Fibroblast of villous mesenchyme (primary cell): ENCODE measurements at places on chromosomes 5 and 9. TPM values are rescaled to one million over a fixed set of nuclear protein-coding genes. Genes with fewer than 3 reads are reported as not detected.

The CTSL gene
- total RNA-seq = 156 and 163 TPM in 2 replicates

- no peak for DNase-seq
Measured at GRCh38 chr5:58717303-58718007, 134.6 kb downstream of the RAB3C start.

DNA sequence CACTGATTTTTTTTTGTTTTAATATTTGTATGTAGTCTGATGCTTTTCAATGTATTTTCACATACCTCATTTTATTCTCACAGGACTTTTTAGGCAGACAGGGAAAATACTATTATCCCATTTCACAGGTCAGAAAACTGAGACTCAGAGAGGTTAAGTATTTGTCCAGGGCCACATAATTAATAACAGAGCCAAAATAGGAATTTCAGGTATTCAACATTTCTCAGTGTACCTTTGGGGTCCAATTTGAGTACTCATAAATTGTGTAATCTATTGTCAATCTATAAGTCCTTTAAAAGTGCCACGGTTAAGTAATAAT is 120.7 kb upstream of the GRHPR start:
- DNase-seq = no peak

The PLEKHG4B gene
- under 0.01 TPM in 2 replicates for total RNA-seq

The SOHLH1 gene
- not detected in 2 replicates for total RNA-seq

GRCh38 chr5:160272889-160273288 is 39.5 kb downstream of the CCNJL start:
- no peak for DNase-seq

The CDHR2 gene
- not detected in 2 replicates for total RNA-seq

DNA sequence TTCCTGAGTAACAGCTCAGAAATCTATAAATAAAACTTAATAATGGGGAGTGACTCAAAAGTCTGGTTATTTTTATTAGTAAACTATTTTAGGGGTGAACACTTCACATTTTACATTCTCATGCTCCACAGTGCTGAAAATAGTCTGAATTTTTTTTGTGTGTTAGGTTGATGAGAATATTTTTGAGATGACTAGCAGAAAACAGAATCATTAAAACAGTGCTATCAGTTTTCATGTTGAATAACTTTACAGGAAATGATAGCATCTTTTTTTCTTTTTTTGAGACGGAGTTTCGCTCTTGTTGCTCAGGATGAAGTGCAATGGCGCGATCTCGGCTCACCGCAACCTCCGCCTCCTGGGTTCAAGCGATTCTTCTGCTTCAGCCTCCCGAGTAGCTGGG is 60.3 kb downstream of the TMC1 start:
- peak; percentile 87 for DNase-seq

The GPR151 gene
- total RNA-seq = not detected in 2 replicates

DNA sequence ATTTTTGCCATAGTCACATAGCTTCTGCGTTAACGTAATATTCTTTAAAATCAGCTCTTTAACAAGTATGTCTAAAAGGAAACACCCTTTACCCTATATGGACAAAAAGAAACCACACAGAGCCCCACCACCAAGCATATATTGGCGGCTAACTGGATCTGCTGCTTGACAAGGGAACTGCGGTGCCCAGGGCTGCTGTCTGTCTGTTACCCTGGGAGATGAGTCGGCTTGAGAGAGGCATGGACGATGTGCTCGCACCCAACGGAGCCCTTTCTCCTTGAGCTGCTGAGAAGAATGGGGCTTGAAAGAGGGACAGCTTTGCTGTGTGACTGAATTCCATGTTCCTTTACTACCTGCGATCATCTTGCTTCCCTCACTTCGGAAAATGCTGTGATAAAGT is 158.6 kb upstream of the SHB start:
- peak; percentile 6 for DNase-seq

GRCh38 chr5:156124708-156125107 is 202.3 kb upstream of the SGCD start:
- peak; percentile 2 for DNase-seq

- peak; percentile 65 for DNase-seq
Measured at GRCh38 chr5:169706758-169707450, 69.8 kb downstream of the DOCK2 start.

The CRHBP gene
- not detected in 2 replicates for total RNA-seq

GRCh38 chr9:137319011-137319738 is 17.1 kb upstream of the NRARP start:
- DNase-seq = peak; percentile 56

- no peak for DNase-seq
Measured at GRCh38 chr5:54094706-54095105, 215.7 kb downstream of the ARL15 start.

The GRXCR2 gene
- total RNA-seq = not detected in 2 replicates

The SHB gene
- 16.8 and 19.9 TPM in 2 replicates for total RNA-seq

DNA sequence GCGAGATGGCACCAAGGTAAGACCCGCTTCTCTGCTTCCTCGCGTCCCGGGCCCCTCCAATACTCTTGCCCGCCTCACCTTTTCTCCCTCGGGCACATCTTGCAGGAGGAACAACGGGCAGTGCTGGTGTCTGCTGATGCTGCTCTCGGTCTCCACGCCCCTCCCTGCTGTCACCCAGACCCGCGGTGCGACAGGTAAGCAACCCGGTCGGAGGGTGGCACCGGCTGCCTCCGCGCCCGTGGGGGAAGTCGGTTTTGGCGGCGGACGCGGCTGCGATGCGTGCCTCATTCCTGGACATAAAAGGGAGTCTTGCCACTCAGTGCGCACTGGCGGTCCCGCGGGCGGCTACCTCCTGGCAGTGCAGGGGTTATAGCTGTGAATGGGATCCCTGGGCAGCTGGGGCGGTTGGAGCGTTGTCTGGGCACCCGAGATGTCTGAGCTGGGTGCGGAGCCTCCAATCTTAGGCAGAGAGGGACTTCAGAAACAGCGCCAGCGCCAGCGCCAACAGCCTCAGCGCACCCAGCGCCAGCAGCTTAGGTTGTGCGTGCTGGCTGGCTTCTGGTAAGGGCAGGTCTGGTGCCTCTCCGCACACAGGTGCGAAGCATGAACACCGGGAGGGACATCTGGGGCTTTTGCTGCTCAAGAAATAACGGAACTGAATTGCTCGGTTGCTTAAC is 488 bp downstream of the COL15A1 start:
- DNase-seq = peak; percentile 49

GRCh38 chr5:53083927-53084326 is 25.6 kb downstream of the MOCS2 start:
- no peak for DNase-seq

DNA sequence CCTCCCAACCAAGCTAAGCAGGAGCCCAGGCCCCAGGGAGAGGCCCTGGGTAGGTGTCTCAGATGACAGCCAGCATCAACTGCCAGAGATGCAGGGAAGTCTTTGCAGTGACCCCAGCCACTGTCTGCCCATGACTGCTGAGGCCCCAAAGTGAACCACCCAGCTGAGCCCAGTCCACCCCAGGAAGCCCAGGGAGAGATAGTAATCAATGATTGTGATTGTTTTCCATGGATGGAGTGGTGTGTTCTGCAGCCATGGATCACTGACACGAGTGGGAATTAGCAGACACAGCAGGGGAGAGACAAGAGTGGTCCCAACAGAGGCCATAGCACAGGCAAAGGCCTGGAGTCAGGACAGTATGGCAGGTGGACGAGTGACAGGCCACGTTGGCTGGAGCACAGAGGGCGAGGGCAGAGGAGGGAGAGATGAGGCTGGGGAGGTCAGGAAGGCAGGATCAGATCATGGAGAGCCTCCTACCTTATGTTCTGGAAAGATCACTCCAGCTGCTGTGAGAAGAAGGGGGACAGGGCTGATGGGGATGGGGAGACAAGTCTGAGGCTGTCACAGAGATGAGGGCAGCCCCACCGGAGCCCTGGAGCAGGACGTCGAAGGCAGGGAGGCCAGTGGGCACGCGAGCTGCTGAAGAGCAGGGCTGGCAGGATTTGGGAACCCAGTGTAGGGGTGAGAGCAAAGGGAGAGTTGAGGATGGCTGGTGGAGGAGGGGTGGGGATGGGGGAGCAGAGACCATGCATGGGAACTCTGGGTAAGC is 14.5 kb downstream of the ABO start:
- DNase-seq = no peak

GRCh38 chr5:92916036-92916435 is 665.0 kb downstream of the NR2F1-AS1 start:
- DNase-seq = peak; percentile 72

The ABCA2 gene
- total RNA-seq = 14.7 and 15.5 TPM in 2 replicates

The ABO gene
- total RNA-seq = not detected in 2 replicates

DNA sequence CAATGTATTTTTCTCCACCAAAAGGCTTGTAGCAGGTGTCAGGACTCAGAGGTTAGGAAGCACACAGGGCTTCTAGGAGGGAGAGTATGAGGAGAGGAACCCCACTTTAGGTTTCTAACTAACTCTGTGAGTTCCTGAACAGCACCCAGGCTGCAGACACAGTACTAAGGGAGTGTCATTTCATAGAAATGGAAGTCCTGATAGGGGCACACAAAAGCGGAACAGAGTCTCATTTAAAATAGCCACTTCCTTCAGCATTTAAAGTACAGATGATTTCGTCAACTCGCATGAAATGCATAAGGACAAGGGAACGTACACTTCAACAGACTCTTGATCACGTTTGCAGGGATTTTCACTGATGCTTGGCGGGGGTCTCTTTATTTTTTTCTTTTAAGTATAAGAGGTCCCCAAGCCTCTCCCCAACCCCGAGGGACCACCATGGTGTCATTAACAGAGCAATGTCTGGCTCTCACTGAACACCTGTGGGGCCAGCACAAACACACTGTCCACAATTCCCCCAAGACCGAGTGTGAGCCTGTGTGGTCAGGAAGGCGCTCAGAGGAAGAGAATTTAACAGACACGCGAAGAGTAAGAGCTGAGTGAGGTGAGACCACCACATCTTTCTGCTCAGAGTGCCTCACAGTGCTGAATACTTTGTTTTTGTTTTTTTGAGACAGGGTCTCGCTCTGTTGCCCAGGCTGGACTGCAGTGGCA is 82.3 kb downstream of the SECISBP2 start:
- DNase-seq = no peak

- no peak for DNase-seq
Measured at GRCh38 chr9:134073500-134073899, 5.7 kb upstream of the BRD3 start.

GRCh38 chr9:130756037-130756436 is 62.5 kb downstream of the EXOSC2 start:
- DNase-seq = no peak

DNA sequence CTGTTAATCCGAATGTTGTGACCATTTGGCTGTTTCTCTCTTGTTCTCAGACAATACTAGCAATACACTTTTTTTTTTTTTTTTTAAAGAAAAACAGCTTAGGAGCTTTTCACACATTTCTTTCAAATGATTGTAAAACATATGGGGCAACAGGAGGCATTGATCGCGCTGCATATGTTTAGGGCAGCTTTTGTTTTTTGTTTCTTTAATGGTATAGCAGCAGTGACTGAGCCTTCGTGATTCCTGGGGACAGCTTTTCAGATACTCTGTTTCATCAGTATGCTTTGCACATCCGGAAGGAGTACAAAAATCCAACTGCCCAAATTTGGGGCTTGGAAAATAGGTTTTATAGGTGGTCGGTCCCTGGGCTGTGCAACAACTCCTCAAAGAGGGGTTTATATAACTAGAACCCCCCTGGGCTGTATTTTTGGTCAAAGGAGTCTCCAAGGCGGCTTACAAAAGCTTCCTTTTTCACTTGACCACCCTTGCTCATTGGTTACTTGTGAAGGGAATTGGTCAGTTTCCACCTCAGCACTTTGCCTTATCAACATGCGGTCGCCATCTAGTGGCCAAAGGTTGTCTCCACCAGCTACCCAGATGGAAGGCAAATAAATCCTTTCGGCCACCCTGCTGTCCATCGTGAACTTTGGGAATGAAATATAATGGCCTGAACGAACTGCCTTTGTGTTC is 91.8 kb downstream of the PDE6A start:
- DNase-seq = peak; percentile 76
